ENCODE measurements at places on chromosomes 4 and X. TPM values are rescaled to one million over a fixed set of nuclear protein-coding genes. Genes with fewer than 3 reads are reported as not detected.
A peak's percentile ranks its signal among the peaks of the same experiment; 100 is the strongest.

GRCh38 chr4:175386776-175387507 is 425.1 kb downstream of the GPM6A start:
- H3K4me1 ChIP-seq, result no peaks in the 10 kb centered on the region
- no peak overlapping the region for H3K27ac ChIP-seq
- no peaks in the 10 kb centered on the region for H3K27me3 ChIP-seq

The FOXR2 gene
- total RNA-seq, result not detected

DNA sequence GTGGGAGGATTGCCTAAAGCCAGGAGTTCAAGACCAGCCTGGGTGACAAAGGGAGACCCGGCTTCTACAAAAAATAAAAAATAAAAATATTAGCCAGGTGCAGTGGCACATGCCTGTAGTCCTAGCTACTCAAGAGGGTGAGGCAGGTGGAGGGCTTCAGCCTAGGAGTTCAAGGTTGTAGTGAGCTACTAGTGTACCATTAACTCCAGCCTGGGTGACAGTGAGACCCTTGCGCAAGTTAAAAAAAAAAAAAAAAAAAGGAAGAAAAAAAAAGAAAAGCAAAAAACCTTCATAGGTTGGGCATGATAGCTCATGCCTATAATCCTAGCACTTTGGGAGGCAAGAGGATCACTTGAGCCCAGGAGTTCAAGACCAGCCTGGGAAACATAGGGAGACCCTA is 5.8 kb downstream of the SCLT1 start:
- H3K27me3 ChIP-seq, result no peaks in the 10 kb centered on the region
- H3K4me1 ChIP-seq, result peaks cover 17% of the 10 kb centered on the region
- no peak for DNase-seq
- no peaks in the 10 kb centered on the region for H3K36me3 ChIP-seq

The PAGE4 gene
- not detected for total RNA-seq

The CLDN34 gene
- not detected for total RNA-seq

GRCh38 chrX:26783512-26784225 is 567.7 kb downstream of the MAGEB5 start:
- H3K4me1 ChIP-seq, result no peaks in the 10 kb centered on the region
- no peak for DNase-seq
- H3K27me3 ChIP-seq, result no peaks in the 10 kb centered on the region
- no peak overlapping the region for H3K27ac ChIP-seq

DNA sequence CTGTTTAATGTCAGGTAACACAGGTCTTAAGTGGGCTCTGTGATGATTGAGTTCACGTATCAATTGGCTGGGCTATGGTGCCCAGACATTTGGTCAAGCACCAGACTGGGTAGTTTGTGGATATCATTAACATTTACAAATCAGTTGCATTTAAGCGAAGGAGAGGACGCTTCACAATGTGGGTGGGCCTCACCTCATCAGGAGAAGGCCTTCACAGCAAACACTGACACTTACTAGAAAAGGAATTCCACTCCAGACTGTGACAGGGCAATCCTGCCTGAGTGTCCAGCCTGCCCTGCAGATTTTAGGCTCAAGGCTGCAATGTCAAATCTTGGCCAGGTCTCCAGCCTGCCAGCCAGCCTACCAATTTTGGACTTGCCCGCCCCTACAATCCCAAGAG is 270.3 kb downstream of the DHRSX start:
- no peaks in the 10 kb centered on the region for H3K36me3 ChIP-seq
- H3K27ac ChIP-seq, result no peak overlapping the region
- no peak for DNase-seq
- no peaks in the 10 kb centered on the region for H3K27me3 ChIP-seq

DNA sequence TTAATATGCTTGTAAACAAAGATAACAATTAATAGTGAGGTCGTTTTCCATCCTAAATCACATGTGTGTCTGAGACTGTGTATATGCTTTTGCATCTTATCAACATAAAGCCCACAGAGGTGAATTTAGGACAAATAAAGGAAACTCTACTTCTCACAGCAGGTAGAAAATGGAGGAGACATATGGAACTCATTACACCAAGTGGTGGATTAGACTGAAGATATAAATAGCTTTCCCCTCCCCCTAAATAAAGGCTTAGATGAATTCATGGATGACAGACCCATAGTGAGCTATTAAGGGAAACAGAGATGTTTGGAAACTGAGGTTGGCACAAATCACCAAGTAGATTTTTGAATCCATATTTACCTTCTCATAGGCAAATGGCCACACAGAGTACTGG is 79.7 kb downstream of the GRIA3 start:
- H3K27me3 ChIP-seq, result no peaks in the 10 kb centered on the region
- no peak for DNase-seq
- H3K4me1 ChIP-seq, result no peaks in the 10 kb centered on the region

GRCh38 chrX:12421918-12422317 is 283.6 kb downstream of the FRMPD4 start:
- no peaks in the 10 kb centered on the region for H3K4me1 ChIP-seq
- no peaks in the 10 kb centered on the region for H3K36me3 ChIP-seq
- no peak overlapping the region for H3K27ac ChIP-seq
- H3K4me3 ChIP-seq, result no peak overlapping the region

The UCP1 gene
- not detected for total RNA-seq

- DNase-seq, result no peak
- no peaks in the 10 kb centered on the region for H3K36me3 ChIP-seq
- no peaks in the 10 kb centered on the region for H3K4me1 ChIP-seq
- H3K27ac ChIP-seq, result no peak overlapping the region
These were observed 36.9 kb downstream of the SNCA start for GRCh38 chr4:89800012-89800516.

The GAGE2A gene
- total RNA-seq, result not detected

- H3K27ac ChIP-seq, result peak overlapping the region; percentile 93
- peak; percentile 70 for DNase-seq
- H3K4me3 ChIP-seq, result peak overlapping the region; percentile 94
- peaks cover 47% of the 10 kb centered on the region for H3K4me1 ChIP-seq
- H3K27me3 ChIP-seq, result no peaks in the 10 kb centered on the region
These were observed 593 bp downstream of the SH3RF1 start for GRCh38 chr4:169269916-169270809.

The GSX2 gene
- not detected for total RNA-seq

The CXCL5 gene
- not detected for total RNA-seq

DNA sequence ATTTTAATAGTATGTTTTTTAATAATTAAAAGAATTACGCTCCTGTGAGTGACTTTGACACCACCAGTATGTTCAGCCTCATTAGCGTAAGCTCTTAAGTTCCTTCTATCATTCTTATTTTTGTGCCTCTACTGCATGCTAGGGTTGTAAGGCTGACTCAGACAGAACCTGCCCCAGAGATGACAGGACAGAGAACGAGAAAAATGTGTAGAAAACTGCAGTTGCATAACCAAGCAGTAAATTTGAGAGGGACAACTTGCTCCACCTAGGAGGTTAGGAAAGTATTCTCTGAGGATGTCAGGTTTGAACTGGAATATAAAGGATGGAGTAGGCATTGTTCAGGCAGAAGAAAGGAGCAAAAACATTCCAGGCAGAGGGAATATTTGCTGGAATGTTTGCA is 98.7 kb downstream of the NFKB1 start:
- DNase-seq, result no peak
- no peaks in the 10 kb centered on the region for H3K4me1 ChIP-seq
- no peaks in the 10 kb centered on the region for H3K27me3 ChIP-seq

DNA sequence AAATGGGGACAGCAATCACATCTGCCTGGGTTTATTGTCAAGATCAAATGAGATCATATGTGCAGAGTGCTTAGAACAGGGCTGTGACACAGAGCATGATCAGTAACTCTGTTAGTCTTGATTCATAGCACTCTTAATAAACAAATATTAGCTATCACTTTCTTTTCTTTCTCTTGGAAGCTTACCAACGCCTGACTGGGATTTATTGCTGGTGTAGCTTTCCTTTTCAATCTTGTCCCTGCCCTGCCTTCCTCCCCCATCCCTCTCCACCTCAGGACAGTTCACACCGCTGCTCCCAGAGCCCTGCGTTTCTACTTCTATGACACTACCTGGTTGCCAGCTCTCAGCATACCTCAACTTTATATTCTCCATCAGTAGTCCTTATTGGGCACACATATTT is 120.7 kb downstream of the LDB2 start:
- H3K27me3 ChIP-seq, result no peaks in the 10 kb centered on the region
- no peaks in the 10 kb centered on the region for H3K36me3 ChIP-seq
- no peaks in the 10 kb centered on the region for H3K4me1 ChIP-seq
- H3K4me3 ChIP-seq, result no peak overlapping the region
- H3K27ac ChIP-seq, result no peak overlapping the region
- DNase-seq, result no peak

The NPY2R gene
- total RNA-seq, result 0.12 TPM

The CT45A3 gene
- not detected for total RNA-seq

GRCh38 chrX:95974096-95974470 is 710.6 kb upstream of the DIAPH2 start:
- no peaks in the 10 kb centered on the region for H3K27me3 ChIP-seq
- no peak overlapping the region for H3K27ac ChIP-seq
- H3K4me3 ChIP-seq, result no peak overlapping the region
- DNase-seq, result no peak
- H3K36me3 ChIP-seq, result no peaks in the 10 kb centered on the region

The C1QTNF7 gene
- 1.0 TPM for total RNA-seq

The RGN gene
- 7.3 TPM for total RNA-seq

- DNase-seq, result no peak
- no peaks in the 10 kb centered on the region for H3K4me1 ChIP-seq
- no peak overlapping the region for H3K27ac ChIP-seq
- H3K4me3 ChIP-seq, result no peak overlapping the region
- H3K36me3 ChIP-seq, result no peaks in the 10 kb centered on the region
These were observed 146.7 kb upstream of the VEGFC start for GRCh38 chr4:176939445-176939844.

The HOPX gene
- total RNA-seq, result 203 TPM

The SPANXA1 gene
- not detected for total RNA-seq

GRCh38 chrX:38206542-38206941 is 14.1 kb downstream of the SRPX start:
- no peak for DNase-seq
- no peaks in the 10 kb centered on the region for H3K36me3 ChIP-seq

The CYBB gene
- total RNA-seq, result 4.4 TPM

DNA sequence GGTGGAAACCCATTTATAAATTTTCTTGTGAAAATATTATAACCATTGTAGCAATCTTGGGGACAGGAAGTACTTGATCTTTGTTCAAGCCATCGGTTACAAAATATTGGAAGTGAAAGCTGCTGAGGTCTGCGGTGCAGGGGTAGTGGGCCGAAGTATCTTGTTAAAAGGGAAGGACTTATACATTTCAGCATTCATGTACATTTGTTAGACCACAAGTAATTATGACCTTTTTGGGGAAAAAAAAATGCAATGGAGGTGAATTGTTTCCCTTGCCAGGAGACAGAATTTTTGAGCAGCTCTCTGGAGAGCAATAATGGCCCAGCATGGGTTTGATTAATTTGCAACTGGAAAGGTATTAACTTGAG is 121.3 kb downstream of the EGF start:
- H3K27me3 ChIP-seq, result no peaks in the 10 kb centered on the region
- no peak for DNase-seq
- H3K4me1 ChIP-seq, result no peaks in the 10 kb centered on the region
- H3K36me3 ChIP-seq, result no peaks in the 10 kb centered on the region

DNA sequence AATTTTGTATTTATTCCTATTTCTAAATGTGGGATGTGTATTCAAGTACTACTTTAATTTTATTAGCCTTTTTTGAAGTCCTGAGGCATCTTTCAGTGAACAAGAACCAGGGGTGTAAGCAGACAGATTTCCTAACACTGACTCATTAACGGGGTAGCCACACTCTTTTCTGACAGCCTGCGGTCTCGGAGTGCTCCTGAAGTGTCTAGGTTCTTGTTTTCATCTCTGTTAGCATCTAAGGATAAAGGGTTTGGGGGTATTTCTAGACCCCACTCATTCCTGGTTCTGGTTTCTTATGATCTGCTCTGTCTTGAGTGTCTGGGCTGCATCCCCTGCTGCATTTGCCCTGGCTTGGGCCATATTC is 71.9 kb downstream of the GC start:
- H3K36me3 ChIP-seq, result no peaks in the 10 kb centered on the region
- H3K27ac ChIP-seq, result no peak overlapping the region
- H3K27me3 ChIP-seq, result no peaks in the 10 kb centered on the region
- H3K4me1 ChIP-seq, result no peaks in the 10 kb centered on the region

GRCh38 chrX:108254636-108255035 is 163.1 kb downstream of the ATG4A start:
- H3K4me1 ChIP-seq, result no peaks in the 10 kb centered on the region
- no peaks in the 10 kb centered on the region for H3K27me3 ChIP-seq
- H3K27ac ChIP-seq, result no peak overlapping the region
- no peak for DNase-seq

- no peaks in the 10 kb centered on the region for H3K36me3 ChIP-seq
- no peaks in the 10 kb centered on the region for H3K4me1 ChIP-seq
- no peaks in the 10 kb centered on the region for H3K27me3 ChIP-seq
- no peak overlapping the region for H3K4me3 ChIP-seq
- no peak for DNase-seq
These were observed 280.7 kb downstream of the RAPGEF2 start for GRCh38 chr4:159383562-159383931.

The PDZD4 gene
- total RNA-seq, result 7.1 TPM

DNA sequence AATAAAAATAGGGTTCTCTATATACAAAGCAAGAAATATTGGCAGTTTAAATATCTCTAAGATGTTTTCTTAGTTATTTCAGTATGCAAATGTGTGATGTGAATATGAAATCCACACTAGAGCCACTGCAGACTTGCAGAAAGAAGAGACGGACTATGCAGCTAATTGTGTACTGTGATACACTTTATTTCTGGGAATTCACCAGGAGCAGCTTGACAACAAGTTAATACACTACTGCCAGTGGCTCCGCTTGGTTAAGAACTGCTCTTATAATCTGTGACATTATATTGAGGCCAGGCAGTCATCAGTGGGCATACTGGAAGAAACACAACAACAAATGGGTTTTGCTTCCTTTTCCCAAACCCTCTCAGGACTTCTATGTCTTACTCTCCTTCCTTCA is 172.0 kb downstream of the FBXW7 start:
- no peaks in the 10 kb centered on the region for H3K27me3 ChIP-seq
- no peak overlapping the region for H3K27ac ChIP-seq
- H3K4me1 ChIP-seq, result no peaks in the 10 kb centered on the region

GRCh38 chr4:13364172-13364571 is 120.0 kb downstream of the RAB28 start:
- H3K4me3 ChIP-seq, result no peak overlapping the region
- H3K36me3 ChIP-seq, result no peaks in the 10 kb centered on the region
- no peaks in the 10 kb centered on the region for H3K4me1 ChIP-seq
- no peaks in the 10 kb centered on the region for H3K27me3 ChIP-seq

- no peaks in the 10 kb centered on the region for H3K36me3 ChIP-seq
- no peak for DNase-seq
- H3K27me3 ChIP-seq, result no peaks in the 10 kb centered on the region
- no peak overlapping the region for H3K4me3 ChIP-seq
These were observed 27.1 kb upstream of the ZNF330 start for GRCh38 chr4:141193516-141194034.
